ENCODE measurements at places on chromosomes 7 and 10. TPM values are rescaled to one million over a fixed set of nuclear protein-coding genes. Genes with fewer than 3 reads are reported as not detected.

GRCh38 chr10:78981257-78981969, 87.4 kb upstream of the ZMIZ1 start:
- DNase-seq, result no peak

The OPN4 gene
- total RNA-seq, result not detected

- DNase-seq, result no peak
Measured at GRCh38 chr10:44864051-44864450, 47.1 kb upstream of the TMEM72 start.

DNA sequence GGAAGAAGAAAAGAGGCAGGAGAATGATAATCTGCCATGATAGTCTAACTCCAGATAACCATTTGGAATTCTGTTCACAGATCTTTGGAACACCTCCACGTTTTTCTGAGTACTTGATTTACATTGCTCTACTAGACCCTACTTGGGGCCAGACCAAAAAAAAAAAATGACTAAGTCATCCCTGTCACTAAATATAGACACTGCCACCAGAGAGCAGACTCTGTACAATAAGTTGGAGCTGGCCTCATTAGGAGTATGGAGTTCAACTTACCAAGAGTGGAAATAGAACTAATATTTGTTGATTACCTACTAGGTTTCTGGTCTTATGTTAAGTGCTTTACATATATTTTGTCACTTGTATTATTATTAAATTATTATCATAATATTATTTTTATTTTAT, 80.9 kb upstream of the ZNF800 start:
- DNase-seq, result no peak

The ASB10 gene
- total RNA-seq, result not detected
